ENCODE measurements at places on chromosomes 1 and 21.

DNA sequence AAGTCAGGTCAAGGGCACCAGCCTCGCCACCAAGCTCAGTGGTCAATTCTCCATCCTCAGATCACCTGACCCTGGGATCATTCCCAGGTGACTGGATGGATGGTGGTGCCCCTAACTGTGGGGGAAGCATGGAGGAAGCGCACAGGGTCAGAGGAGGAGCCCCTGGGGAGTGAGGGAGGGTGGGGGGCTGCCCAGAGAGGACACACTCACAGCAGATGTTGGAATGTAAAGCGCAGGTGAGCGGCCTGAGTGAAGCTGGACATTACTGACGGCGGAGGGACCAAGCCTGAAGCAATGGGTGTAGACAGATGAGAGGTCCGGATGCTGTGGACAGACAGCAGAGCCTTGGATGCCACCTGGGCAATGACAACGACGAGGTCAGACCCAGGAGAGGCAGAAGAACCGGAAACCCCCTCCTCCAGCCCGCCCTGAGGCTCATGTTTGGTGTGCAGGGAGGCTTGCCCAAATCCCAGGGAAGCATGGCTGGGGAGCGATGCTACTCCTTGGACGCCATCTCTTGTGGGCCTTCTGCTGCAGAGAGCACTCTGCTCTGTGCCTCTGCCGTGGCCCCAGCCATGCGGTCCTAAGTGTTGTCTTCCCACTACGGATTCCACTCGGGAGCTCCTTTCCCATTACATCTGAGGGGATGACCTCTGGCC lies 5.7 kb upstream of the CPLANE2 start:
- DNase-seq: no peak

- no peak for DNase-seq
Observed at GRCh38 chr1:225483818-225484656, 56.2 kb upstream of the LBR start.

DNA sequence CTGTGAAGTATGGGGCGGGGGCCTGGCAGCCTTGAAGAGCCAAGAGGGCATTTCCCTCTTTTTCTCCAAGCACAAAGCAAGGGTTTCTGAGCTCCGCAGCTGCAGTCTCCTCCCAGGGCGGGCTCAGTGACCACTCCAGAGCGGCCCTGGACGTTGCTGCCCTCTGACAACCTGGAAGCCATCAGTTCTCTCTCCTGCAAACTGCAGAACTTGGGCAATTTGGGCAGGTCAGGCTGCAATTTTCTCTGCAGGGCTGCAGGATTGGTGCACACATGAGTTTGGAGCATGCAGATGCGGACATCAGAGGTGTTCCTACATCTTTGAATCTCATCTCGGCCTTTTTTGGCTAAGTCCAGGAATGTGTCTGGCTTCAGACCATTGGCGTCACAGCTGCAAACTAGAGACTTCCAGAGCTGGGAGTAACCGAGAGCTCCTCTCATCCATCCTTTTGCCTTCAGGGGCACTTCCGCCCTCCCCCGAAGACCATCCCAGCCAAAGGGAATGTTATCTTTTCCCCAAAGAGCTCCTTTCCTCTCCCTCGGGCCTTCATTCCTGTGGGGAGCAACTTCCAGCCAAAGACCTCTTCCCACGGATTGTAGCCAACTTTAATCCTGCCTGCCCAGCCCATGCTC lies 139.6 kb upstream of the WNT4 start:
- DNase-seq: no peak

DNA sequence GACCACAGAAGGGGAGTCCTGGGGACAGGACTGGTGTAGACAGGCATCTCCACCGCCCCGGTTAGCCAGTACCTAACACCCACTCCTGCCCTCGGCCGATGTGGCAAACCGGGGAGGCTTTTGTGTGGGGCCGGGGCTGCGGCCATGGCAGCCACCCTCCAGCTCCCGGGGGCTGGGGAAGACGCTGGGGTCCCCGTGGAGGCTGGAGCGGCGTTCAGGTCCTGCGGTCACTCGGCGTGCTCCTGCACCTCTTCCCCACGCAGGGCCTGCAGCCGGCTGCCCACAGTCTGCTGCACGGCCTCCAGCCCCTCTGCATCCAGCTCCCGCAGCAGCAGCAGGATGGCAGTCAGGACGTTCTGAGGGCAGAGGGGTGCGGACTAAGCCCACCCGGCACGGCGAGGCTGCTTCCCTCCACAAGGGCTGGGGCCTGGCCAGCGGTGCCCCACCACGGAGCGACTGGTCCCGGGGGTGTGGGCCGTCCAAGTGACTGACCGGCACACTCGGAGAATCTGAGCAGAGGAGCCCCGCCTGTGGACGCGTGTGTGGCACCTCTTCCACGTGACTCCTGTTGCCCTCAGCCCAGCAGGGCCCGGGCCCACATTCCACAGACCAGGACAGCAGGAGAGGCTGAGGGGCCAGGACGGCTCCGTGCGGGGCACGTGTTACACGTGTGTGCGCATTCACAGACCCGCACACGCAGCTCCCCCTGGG lies 9.1 kb downstream of the CFAP410 start:
- DNase-seq: no peak

DNA sequence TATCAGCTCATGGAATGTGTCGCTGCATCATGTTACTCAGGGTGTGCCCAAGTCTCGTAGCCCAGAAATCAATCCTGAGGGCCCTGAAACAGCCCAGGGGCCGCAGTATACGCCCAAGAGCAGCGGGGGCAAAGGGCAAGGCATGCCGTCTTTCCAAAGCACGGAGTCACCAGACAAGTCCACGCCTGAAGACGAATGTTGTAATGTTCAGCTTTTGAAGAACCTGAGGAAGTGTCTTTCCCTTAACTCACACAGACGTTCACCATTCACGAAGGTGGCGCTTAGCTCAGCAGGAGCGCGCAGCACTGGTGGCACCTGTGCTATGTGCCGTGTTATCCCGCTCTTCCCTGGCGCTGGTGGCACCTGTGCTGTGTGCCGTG lies 18.8 kb upstream of the PWP2 start:
- DNase-seq: no peak

DNA sequence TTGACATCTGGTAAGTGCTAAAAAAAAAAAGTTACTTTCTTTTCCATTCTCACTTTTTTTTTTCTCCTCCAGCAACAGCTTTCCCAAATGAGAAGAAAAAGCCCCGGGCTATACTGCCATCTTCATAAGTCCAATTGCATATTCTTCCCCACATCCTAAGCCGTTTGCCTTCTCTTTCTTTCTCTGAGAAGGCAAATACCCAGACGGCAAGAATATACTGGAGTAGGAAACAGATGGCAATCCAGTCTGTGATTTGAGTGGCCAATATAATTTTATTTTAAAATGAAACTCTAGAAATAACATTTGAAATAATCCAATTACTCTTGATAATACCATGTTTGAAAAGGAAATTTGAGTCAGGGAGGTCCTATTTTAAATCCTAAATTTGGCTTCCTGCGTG lies 44.6 kb upstream of the GREM2 start:
- no peak for DNase-seq

GRCh38 chr1:170730438-170730837 lies 66.5 kb downstream of the PRRX1 start:
- no peak for DNase-seq

DNA sequence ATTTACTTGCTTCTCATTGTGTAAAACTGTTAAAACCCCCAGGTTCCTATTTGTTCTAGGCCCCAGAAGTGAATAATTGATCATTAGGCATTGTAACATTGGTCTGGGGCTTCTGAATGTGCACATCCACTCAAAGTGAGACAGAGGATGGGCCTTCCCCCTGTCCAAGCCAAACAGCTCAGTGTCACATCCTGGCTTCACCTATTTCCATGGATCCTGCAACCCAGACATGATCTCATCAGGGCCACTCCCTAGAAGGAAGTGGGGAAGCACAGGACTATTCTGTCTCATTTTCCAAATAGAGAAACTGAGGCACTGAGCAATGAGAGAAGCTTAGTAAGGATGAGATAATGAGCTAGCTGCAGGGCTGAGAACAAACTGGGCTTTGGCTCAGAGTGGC lies 47.4 kb upstream of the TSPAN2 start:
- no peak for DNase-seq

DNA sequence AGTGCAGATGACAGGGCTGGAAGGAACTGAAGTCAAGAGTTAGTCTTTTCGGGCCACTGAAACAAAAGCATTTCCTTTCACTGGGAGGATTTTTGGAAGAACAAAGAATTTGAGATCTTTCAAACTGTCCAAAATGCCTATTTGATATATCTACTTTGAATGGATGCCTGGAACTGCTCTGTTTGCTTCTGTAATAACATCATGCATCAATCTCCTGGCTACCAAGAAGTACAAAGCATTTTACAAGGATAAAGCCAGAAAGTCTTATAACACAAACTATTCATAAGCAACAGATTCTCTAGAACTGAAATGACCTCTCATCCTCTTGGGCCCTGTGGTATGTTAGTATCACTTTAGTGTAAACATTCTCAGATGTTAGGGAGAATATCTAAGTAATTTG lies 18.2 kb upstream of the RHOU start:
- DNase-seq: no peak

DNA sequence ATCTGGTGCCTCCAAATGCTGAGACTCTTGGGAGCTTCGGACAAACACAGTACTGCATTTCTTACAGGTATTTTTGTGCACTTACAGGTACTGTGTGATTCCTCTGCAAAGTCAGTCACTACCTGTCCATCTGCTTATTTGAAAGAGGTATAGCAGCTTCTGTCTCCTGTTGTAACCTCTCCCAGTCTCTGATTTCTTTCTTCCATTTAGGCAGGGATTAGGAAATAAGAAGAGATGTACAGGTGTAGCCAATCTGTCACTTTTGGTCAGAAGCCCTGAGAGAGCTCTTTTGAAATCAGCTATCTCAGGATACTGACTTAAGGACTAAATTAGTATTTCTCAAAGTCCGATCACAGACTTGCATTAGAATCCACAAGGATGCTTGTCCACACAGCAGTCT lies 54.0 kb downstream of the AKT3 start:
- DNase-seq: no peak

- DNase-seq: no peak
Observed at GRCh38 chr1:76961181-76961819, 94.0 kb downstream of the ST6GALNAC5 start.

DNA sequence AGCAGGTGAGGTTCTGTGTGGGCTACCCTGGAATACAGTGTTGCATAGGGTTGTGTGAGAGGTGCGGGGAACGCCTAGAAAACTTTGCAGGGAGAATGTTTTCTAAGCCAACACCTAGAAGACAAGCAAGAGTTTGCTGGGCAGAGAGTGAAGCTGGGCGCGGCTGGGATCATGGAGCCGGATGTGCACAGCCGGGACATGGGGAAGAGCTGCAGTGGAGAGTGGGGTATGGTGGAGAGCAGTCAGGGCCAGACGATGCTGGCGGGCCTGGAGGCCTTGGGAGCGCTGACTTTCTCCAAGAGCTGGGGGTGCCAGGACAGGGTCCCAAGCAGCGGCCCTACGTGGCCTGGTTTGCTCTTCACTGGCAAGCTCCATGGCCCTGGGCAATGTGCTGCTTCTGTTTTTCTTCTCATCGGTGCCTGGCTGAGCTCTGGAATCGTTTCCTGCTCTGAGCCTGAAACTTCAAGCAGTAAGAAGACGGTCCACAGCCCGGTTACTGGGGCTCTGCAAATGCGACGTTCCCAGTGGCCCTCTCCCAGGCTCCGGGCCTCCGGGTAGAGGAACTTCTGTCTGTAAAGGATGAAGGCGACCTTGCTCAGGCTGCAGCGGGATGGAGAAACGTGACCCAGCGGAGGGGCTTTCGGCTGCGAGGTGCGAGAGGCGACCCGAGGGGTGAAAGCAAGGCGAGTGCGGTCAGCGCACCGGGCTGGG lies 51.9 kb upstream of the CD34 start:
- peak; percentile 18 for DNase-seq

DNA sequence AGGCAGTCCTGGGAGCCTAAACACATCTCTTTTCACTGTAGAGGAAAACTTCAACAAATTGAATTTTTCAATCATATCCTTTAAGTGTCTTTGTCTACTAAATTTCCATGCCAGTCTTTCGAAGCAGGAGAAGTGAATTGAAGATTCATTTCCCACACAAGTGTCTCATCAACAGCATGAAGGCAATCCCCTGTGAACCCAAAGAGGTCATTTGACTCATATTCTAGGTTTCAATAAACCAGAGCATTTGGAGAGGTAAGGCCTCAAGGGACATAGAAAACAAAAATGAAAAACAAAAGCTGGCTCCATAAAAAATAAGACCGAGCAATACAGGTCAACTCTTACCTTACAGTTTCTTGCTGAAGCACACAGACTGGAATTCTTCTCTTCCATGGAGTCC lies 94.1 kb upstream of the ATP1B1 start:
- DNase-seq: no peak

GRCh38 chr1:155003227-155003765 lies 694 bp downstream of the ZBTB7B start:
- no peak for DNase-seq

DNA sequence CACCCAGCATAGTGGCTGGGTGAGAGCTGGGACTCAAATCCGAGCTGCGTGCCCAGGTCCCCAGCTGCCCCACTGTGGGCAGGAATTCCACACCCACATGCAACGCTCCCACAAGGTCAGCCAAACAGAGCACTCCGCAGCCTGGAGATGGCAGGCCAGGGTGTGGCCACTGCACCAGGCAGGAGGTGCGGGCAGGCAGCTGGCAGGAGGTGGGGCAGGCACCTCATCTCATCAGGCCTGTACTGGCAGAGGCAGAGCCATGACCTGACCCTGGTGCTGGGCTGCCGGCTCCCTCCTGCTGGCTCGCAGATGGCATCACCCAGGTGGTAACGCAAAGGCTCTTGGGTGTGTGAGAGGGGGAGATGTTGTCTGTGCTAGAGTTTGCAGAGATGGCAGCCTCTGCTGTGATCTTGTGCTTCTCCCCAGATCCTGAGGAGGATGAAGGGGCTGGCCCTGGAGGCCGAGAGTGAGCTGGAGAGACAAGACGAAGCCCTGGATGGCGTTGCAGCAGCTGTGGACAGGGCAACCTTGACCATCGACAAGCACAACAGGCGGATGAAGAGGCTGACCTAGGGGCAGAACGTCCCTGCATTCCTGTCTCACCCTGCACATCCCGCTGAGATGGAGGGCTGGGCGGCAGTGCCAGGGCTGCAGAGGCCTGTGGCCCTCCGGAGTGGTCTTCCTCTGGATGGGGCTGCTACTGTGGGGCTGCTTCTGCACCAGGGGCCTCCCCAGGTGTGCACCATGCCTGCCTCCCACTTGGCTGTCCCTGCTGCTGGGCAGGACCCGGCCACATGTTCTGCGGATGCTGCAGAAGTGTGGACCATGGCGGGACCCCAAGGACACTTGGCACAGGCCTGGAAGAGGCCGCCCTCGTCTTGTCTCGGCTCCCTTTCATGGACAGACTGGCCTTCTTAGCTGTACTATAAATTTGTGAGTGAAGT lies 35.1 kb upstream of the PRSS38 start:
- DNase-seq: no peak

DNA sequence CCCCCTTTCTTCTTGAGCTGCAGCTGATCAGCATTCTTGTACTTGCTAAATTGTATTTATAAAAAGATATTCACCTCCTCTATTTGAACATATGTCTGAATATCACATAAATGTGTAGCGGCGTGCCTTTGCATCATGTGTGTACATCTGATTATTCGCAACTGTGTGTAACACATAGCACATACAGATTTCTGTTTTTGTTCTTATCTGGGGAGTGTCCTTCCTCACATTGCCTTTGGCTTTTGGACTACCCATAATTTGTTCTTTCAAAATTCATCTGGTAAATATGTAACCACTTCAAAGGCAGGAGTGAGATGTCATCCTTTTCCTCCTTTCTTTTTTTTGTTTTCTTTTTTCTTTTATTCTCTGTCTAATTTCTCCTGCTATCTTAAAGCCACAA lies 113.6 kb downstream of the PBX1 start:
- DNase-seq: no peak

Measured in inflammatory macrophage treated with lipopolysaccharide for 1 hour (primary cell).